ENCODE measurements at places on chromosomes 3 and 15.

GRCh38 chr3:71210257-71211007, 373.1 kb downstream of the FOXP1 start:
- DNase-seq: no peak

GRCh38 chr15:35440265-35440664, 105.7 kb downstream of the DPH6 start:
- no peak for DNase-seq

DNA sequence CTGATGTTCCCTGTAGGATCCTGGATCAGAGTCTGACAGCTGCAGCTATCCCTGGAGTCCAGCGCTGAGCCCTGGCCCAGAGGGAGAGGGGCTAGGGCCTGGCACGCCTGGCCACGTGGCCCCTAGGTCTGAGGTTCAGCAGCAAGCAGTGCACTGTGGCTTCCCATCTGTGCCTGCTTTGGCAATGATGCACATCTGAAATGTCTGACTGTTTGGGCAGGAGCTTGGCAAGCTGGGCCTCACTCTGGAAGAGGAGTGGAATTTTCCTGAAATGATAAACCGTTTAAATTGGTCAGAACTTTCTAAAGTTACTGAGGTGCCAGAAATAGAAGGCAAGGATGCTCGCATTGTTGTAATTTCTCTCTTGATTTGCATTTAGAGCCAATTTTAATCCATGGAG, 48.8 kb upstream of the MRPS22 start:
- DNase-seq: no peak

DNA sequence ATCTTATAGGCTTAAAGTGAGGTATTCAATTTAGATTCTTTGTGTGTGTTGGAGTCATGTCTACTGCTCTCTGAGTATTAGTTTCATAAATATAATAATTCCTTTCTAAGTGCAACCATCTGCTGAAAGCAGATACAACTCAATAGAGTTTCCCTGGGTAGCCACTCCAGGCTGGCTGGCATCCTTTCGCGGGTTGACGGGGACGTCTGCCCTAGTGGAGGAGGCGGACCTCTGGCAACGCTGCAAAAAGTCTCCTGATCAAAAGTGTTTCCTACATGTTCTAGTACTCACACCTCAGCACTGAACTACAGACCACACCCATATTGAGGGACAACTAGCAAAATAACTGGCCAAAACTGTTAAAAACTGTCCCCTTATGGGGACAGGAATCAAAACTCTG, 2.5 kb downstream of the MOBP start:
- DNase-seq: no peak
